Stimulated activated CD4-positive, alpha-beta T cell treated with anti-CD3 and anti-CD28 coated beads, Interleukin-15, amount 100 ng/mL, for 1 hour (primary cell): ENCODE measurements at places on chromosomes 5 and 9.

- DNase-seq: peak; percentile 81
Measured at GRCh38 chr9:129823935-129824601, at the start of gene TOR1A. TOR1A (minus strand) TSS chr9:129824136; CDS start chr9:129824085, 51 bp downstream.

- no peak for DNase-seq
Measured at GRCh38 chr9:134606951-134607731, 34.5 kb upstream of the COL5A1 start.

GRCh38 chr9:107221321-107221720, 61.8 kb upstream of the RAD23B start:
- no peak for DNase-seq

- DNase-seq: no peak
Measured at GRCh38 chr5:71483355-71483754, 27.9 kb downstream of the BDP1 start.

GRCh38 chr5:474840-475661, 32.1 kb downstream of the EXOC3 start:
- DNase-seq: no peak

- DNase-seq: no peak
Measured at GRCh38 chr9:89426384-89426961, 71.4 kb downstream of the SEMA4D start.
